ENCODE measurements at places on chromosomes 13 and 19. TPM values are rescaled to one million over a fixed set of nuclear protein-coding genes. Genes with fewer than 3 reads are reported as not detected.

The BCAM gene
- 737 TPM for polyA plus RNA-seq

The APOC1 gene
- polyA plus RNA-seq, result 11.7 TPM

The LRRC63 gene
- 0.16 TPM for polyA plus RNA-seq

The ZNF274 gene
- polyA plus RNA-seq, result 23.8 TPM

The P2RY11 gene
- polyA plus RNA-seq, result 19.3 TPM

The TSKS gene
- polyA plus RNA-seq, result not detected

The FAM83E gene
- 2.0 TPM for polyA plus RNA-seq

The KLHL1 gene
- 0.78 TPM for polyA plus RNA-seq

The KCNN1 gene
- 7.4 TPM for polyA plus RNA-seq

The MYO16 gene
- polyA plus RNA-seq, result 0.26 TPM

The UPK1A gene
- polyA plus RNA-seq, result 27.1 TPM

- DNase-seq, result no peak
These were observed 3.1 kb downstream of the AMH start for GRCh38 chr19:2252055-2252796.

- DNase-seq, result no peak
These were observed 14.6 kb upstream of the FFAR2 start for GRCh38 chr19:35433448-35433847.

GRCh38 chr13:31234729-31235128, 35.0 kb downstream of the B3GLCT start:
- DNase-seq, result no peak

DNA sequence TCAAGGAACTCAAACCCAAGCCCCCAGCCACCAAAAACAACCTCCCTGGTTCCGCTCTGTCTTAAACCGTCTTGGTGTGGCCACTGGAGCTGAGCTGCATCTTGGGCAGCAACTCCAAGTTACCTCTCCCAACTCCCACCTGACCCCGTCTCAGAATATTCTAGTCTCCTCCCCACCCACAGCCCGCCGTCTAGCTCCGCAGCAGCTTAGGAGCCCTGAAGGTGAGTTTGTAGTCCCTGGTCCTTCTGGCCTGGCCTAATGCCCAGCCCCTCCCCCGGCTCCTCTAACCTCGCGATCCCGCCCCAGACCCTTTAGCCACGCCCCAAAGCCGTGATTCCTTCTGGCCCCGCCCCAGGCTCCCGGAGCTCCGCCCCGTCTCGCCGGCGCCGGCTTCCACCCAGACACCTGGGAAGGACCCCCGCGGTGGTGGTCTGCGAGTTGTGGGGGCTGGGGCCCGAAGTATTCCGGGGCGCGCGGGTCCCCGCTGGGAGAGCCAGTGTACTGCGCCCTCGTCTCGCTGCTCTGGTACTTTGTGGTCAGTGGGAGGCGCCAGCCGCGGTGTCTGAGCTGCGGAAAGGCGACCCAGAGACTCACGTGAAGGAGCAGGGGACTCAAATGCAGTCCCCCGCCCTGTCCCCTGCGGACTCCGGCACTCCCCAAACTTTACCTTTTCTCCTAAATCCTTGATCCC, 2.5 kb upstream of the LHB start:
- DNase-seq, result no peak

- no peak for DNase-seq
These were observed 1.9 kb downstream of the CIRBP start for GRCh38 chr19:1270854-1271527.

- no peak for DNase-seq
These were observed 19.3 kb downstream of the AP1M1 start for GRCh38 chr19:16216744-16217670.

- DNase-seq, result no peak
These were observed 21.5 kb downstream of the OLFM4 start for GRCh38 chr13:53050151-53050550.

- DNase-seq, result no peak
These were observed 22.1 kb downstream of the NLRP4 start for GRCh38 chr19:55858401-55858800.

DNA sequence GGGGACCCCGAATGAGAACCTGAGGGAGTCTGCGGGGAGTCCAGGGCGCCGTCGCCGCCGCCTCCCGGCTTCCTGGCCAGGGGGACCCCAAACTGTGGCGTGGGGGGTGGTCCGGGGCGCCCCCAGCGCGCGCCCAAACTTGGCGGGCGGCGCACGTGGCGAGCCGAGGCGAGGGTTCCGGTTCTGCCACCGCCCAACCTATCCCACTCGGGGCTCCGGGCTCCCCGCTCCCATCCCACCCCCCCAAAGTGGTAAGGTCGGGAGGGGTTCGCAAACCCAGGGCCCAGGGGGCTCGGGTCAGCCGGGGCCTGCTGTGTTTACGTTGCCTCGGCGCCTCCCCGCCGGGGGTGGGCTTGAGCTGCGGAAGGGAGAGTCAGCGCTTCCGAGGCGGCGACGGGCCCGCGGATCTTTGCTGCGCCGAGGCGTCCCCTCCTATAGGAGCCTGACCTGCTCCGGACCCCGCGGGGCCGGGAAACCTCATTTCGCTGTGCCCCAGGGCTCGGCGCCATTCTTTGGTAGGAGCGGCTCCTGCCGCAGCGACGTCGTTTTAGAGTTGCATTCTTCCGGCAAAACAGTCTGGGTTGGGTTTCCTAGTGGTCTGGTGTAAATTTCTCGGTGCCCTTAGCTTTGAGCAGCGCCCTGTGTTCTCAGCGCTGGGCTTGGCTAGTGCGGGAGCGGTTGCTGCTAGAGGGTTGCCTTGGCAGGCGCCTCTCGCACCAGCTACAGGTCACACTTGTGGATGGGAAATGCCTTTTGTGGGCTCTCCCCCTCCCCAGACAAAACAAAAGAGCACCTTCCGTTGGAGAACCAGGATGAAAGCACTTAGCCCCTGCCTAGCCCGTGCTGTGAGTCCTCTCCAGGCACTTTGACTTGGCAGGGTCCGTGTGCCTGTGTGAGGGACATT, 1.2 kb downstream of the DAZAP1 start:
- DNase-seq, result no peak

DNA sequence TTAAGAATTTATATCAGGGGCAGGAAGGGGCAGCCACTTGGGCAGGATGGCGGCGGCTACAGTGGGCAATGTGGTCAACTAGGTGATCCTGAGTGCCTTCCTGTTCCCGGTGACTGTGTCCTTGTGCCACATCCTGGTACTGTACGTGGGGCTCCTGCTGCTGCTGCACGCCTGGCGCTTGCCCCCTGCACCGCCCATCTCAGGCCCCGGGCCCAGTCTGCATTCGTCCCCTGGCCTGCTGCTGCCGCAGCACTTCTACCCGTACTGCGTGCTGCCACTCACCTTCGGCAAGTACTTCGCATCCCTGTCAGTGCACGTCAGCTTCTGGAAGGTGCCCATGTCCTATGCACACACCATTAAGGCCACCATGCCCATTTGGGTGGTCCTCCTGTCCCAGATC, 40.1 kb downstream of the IFT88 start:
- DNase-seq, result no peak

DNA sequence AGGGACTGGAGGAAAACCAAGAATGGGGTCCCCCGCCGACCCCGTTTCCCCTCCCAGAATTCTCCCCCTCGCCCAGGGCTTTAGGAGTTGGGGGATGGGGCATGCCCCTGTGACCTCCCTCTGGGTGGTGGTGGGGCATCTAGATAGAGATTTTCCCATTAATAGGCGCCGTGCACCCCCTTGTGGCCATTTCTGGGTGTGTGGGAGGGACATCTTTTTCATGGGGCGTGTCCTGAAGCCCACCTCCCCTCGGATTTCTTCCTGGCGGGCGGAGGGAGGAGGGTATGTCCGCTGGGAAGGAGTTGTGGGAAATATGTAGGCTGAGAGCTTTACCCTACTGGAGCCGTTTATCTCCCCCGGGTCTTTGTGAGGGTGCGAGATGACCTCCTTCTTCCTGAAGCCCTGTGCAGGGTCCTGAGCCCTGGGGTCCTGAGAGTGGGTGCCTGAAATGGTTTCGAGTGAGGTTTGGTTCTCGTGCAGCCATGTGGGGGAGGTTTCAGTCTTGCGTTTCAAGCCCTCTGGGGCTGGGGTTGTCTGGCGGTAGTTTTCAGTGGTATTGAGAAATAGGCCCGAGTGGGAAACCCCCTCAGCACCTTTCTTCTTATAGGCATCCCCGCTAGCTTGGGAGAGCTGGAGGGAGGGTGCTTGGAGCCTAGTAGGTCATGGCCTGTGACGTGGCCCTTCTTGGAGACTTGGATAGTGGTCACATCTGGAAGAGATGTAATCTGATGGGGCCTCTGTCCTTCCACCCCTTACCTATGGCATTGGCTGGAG, 1.0 kb downstream of the PRMT1 start:
- DNase-seq, result peak; percentile 90

DNA sequence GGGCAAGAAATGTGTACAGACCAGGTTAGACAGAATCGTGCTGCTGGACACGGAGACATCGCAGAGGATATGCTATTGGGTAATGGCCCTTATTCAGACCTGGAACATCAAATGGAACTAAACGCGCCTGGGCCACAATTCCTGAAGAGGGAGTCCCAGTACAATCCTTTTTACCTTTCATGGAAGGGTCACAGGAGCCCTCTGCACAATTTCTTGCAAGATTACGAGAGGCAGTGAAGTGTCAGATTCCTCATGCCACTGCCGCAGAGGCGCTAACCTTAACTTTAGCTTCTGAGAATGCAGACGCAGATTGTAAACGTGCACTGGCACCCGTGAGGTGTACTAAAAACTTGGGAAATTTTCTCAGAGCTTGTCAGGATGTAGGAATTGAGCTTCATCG, 18.1 kb downstream of the CLEC4M start:
- DNase-seq, result no peak

- DNase-seq, result no peak
These were observed 161.8 kb upstream of the SERP2 start for GRCh38 chr13:44211704-44212346.

DNA sequence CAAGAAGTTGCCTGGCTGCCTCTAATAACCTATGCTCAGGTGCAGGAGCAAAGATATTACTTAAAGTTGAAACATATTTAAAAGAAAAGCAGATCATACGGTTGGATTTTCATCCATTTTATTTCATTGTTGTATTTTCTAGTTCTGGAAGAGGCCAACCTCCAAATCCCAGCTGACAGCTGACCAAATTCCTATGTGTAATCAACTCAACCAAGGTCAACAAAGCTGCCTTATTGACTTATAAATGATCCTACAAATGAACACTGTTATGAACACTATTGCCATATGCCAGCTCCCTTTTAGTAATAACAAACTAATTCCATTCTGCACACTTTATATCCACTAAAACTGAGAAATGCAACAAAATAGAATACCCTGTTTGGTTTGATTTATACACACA, 1537.4 kb downstream of the SLITRK1 start:
- DNase-seq, result no peak

DNA sequence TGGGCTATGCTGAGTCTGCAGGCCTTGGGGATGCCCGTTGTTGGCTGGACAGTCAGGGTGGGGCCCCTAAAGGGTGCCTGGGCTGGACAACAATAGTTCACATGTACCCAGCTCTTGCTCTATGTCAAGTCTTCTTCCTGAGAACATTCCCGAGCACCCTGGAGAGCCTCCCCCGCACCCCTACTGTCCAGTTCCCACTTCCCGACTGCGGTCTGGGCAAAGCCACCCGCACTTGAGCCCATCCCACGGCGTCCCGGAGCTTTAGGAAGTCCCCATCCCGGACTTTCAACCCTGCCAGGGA, 1.1 kb upstream of the MPND start:
- no peak for DNase-seq

GRCh38 chr13:46288570-46289259, 77.0 kb downstream of the LRRC63 start:
- peak; percentile 26 for DNase-seq

- peak; percentile 85 for DNase-seq
These were observed 500 bp downstream of the PGLS start for GRCh38 chr19:17511724-17512573.

DNA sequence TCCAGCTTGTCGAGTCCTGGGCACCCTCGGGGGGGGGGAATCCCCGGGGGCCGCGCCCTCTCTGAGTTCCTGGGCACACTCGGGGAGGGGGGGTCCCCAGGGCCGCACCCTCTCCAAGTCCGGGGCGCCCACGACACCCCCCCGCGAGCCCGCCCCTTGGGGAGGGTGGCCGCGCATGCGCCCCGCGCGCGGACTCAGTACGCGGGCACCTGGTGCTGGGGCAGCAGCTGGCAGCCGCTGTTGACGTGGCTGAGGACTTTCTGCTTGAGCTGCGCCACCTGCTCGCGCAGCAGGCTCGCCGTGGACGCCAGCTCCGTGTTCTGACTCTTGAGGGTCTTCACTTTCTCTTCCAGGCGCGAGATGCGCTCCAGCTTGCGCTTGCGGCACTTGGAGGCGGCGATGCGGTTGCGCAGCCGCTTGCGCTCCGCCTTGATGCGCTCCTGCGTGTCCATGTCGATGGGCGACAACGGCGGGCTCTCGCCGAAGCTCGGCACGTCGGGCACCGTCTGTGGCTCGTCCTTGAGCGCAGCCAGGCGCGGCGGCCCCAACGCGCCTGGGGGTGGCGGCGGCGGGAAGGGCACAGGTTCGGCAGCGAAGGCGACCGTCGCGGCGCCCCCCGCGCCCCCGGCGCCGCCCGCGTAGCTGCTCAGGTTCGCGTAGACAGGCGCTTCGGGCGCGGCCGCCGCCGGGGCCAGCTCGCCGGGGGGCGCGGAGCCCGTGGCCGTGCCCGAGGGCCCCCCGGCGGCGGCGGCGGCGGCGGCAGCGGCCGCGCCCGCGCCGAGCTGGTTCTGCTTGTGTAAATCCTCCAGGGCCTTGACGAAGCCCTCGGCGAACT, 958 bp downstream of the JUND start:
- DNase-seq, result no peak

DNA sequence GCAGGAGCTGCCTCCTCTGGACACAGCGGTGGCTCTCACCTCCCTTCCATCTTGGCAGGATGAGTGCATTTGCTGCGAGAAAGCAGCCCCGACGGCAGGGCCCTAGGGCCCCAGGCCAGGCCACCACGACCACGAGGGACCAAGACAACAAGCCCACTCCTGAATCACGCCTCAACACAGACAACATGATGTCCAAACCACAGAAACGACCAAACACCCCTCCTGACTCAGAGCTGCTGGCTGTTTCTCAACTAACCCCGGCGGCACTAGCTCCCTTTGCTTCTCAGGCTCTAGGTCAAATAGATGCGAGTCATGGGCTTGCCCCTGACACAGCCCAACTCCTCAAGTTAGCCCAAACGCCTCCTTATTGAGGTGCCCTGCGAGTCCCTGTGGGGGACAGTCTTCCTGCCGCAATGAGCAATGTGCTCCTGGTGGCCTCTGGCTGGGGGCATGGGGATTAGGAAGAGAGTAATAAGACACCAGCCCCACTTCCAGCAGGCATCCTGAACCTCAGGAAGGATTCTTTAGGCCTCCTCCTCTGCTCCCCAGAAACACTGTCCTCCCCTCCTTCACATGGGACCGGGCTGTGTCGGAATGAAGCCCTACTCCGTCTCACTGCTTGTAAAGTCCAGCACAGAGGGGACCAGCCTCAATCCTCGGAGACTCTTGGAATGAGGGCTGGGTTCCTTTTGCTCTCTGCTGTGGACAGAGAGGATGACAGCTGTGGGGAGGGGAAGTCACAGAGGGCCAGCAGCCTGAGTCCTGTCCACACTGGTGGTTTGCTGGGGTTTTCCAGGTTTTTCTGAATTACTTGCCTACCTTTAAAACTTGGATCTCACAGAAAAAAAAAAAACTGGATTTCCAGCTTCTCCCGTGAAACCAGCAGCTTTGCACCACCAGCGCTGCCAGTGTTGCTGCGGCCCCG, 6.9 kb upstream of the ATF5 start:
- DNase-seq, result no peak

- no peak for DNase-seq
These were observed 108.1 kb downstream of the HS6ST3 start for GRCh38 chr13:96198038-96198437.
